ENCODE measurements at places on chromosomes 4 and X. TPM values are rescaled to one million over a fixed set of nuclear protein-coding genes. Genes with fewer than 3 reads are reported as not detected.

The NUDT11 gene
- total RNA-seq, result 6.1 TPM

The ZCCHC18 gene
- not detected for total RNA-seq

The PWWP3B gene
- 0.64 TPM for total RNA-seq

The BCORL1 gene
- total RNA-seq, result 1.4 TPM

The CPZ gene
- not detected for total RNA-seq

The SRPK3 gene
- total RNA-seq, result under 0.01 TPM

The FSTL5 gene
- total RNA-seq, result not detected

The ZNF732 gene
- 0.77 TPM for total RNA-seq

The PAGE4 gene
- total RNA-seq, result not detected

The FAM53A gene
- 0.79 TPM for total RNA-seq

The CLDN22 gene
- total RNA-seq, result not detected

The RASGEF1B gene
- total RNA-seq, result 6.8 TPM

The CT45A5 gene
- total RNA-seq, result not detected

The TMPRSS11D gene
- 15.1 TPM for total RNA-seq

The FAM184B gene
- total RNA-seq, result not detected

The EVC2 gene
- total RNA-seq, result 9.5 TPM

The CCDC120 gene
- 1.1 TPM for total RNA-seq

The GLRB gene
- total RNA-seq, result 2.6 TPM

The PRKG2 gene
- 7.0 TPM for total RNA-seq

The SGMS2 gene
- total RNA-seq, result 95.0 TPM

The GIMD1 gene
- total RNA-seq, result not detected

The F11 gene
- not detected for total RNA-seq

The JCHAIN gene
- not detected for total RNA-seq

The BANK1 gene
- 0.26 TPM for total RNA-seq

The AMBN gene
- total RNA-seq, result not detected

The MAGEA2 gene
- total RNA-seq, result not detected

The KCND1 gene
- 0.26 TPM for total RNA-seq

The BST1 gene
- 0.64 TPM for total RNA-seq

The WNK3 gene
- 0.51 TPM for total RNA-seq

The CCDC158 gene
- total RNA-seq, result under 0.01 TPM

The ADAMTS3 gene
- total RNA-seq, result 0.13 TPM

The GAGE2A gene
- total RNA-seq, result not detected

The CT45A3 gene
- total RNA-seq, result not detected

Measured in bronchial epithelial cell (primary cell).